ELF-1 (cell line): ENCODE measurements at places on chromosomes 3 and 15.

- DNase-seq, result peak; percentile 77
These were observed 10.9 kb downstream of the MESP1 start for GRCh38 chr15:89740137-89740536.

DNA sequence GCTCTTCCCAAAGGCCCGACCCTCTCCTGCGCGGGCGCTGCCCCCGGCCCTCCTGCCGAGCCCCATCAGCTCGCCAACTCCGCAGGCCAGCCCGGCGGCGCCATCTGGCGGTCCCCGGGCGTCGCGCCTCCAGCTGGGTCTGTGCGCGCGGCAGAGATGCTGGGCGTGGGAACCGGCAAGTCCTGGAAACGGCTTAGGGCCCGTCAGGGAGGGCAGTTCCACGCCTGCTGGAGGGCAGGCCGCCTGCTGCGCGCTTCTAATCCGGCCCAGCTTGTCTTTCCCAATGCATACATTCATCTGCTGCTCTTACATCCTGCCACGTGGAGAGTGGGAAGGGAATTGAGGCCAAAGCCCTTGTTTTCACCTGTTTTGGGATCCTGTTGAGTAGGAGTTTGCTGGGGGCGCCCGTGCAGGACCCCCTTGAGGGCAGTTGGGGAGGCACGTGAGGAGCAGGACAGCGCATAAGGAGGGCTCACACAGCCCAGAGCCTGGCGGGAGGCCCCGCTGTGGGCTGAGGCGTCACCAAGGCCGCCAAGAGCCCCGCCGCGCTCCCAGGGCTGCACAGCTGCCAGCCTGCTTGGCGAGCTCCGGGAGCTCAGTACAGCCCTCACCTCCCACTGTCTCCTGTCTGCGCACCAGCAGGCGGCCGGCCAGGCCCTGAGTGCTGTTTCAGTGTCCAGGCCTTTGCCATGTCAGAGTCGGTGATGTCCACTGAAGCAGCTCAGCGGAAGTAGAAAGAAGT, 165.6 kb downstream of the NSMCE3 start:
- peak; percentile 94 for DNase-seq

GRCh38 chr3:135491491-135492205, 473.9 kb upstream of the PPP2R3A start:
- no peak for DNase-seq

DNA sequence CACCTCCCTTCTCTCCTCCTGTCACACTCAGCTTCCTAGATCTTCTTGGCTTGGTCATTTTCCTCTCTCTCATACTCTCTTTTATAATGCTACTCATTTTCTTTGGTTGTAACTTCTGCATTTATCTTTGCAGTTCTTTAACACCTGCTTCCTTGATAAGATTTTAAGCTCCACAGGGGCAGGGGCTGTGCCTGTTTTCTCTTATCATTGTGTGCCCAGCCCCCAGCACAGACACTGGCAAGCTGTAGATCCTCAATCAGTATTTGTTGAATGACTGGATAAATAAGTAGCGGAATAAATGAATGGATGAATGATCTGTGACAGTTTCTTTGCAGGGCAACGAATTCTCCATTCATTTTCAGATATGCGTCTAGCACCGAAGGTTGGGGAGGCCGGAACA, 64.3 kb upstream of the MEX3B start:
- DNase-seq, result no peak

- peak; percentile 96 for DNase-seq
These were observed at the start of gene MFAP1 for GRCh38 chr15:43824302-43825246. TSS of gene MFAP1 (minus strand) at chr15:43824690. CDS start at chr15:43824569, 121 bp downstream.

DNA sequence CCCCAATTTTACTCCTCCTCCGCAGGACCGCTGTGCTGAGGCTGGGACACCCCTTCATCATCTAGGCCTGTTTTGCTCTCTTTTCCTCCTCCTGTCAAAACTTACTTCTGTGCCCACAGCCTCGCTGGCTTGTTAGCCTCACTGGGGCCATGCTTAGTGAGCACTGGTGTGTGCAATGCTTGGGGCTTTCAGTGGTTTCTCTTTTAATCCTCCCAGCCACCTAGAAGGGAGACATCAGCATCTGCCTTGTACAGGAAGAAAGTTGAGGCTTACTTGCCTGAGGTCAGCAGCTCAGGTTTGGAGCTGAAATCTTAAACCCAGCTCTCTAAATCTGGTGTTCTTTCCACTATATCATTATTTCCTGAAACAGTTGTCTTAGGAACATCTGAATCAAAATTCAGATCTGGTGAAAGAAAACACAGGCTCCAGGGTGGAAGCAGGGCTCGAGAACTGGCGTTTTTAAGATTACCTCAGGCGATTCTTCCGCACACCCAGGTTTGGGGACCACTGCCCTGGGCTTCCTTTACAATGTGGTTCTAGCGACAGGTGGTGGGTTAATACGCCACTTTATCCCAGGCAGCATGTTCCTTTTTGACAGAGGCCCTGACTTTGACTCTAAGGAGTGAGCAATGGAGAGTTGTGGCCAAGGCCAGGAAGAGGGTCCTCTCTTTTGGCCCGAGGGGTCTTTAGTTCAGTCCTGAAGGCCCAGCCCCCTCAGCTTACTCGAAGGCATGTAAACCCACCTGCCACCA, 3.8 kb downstream of the THSD4 start:
- DNase-seq, result no peak

DNA sequence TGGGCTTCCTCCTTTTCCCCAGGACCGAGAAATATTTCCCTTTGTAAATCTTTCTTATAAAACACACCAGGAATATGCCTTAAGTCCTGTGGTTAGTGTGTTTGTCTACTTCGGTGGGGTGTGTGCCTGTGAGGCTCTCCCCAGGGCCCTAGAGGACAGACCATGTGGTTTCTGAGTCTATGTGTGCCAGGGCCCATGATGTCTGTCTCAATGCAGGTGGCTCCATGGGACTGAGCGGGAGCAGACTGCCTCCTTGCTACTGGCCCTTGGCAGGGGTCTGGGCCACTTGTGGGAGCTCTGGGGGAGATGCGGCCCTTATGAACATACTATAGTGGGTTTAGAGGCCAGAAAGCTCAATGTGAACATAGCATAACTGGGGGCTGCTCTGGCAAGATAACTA, 37.6 kb downstream of the SCN5A start:
- DNase-seq, result no peak

DNA sequence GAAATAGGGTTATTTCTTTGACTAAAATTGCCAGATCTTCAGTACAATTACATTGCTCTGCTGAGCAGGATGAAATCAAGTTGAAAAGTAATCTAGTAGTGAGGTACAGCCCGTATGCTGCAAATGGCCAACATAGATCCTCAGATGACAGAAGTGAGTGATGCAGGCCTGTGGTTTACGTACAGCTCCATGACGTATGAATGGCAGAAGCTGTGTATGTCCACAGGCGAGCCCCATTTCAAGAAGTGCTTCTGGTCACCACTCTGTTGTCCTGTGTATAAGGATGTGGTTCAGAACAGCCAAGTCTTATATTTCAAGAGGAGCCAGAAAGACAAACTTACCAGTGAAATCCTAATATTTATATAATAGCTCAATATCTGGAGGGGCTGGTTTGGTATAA, 9.2 kb downstream of the CD86 start:
- DNase-seq, result no peak

DNA sequence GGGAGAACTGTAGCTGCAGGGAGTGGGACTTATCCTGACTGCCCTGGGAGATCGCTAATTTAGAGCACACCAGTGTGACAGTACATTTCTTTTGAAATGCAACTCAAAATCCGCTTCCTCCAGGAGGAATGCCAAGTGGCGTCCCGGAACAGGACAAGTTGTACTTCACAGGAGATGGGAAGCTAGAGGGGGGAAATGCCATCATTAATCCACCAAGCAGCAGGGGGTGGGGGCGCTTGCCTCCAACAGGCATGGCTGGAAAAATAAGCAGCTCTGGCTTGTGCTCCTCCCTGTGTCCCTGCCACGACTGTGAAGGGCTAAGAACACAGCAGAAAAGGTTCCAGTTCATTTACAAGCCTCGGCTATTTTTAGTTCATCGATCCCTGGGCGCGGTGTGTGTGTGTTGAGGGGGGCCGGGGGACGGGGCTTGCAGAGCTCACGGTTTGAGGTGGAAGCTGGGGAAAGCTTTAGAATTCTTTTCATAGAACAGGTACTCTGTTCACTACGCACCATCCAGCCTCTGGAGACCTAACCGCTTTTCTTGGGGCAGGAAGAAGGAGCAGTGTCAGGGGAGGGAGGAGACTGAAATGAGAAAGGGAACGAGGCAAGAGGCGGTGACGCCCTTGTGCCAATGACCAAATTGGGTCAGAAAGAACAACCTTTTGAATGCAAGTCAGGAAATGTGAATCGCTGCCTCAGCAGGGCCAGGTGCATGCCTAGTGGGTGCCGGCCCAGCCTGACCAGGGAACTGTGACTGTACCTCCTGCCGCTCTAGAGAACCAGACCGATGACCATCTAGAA, 51.8 kb upstream of the DGKG start:
- DNase-seq, result peak; percentile 40

DNA sequence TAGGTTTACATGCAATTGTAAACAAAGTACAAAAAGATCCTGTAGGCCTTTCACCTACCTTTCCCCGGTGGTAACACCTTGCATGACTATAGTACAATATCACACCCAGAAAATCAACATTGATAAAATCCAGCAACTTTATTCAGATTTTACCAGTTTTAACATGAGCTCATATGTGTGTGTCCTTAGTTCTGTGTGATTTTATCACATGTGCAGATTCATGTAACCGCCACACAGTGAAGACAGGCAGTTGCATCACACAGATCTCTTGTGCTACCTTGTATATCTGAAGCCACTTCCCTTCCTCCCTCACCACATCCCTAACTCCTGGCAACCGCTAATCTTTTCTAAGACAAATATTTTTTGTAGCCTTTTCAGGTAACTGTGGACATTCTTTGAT, 183.5 kb upstream of the C2CD4B start:
- DNase-seq, result no peak

DNA sequence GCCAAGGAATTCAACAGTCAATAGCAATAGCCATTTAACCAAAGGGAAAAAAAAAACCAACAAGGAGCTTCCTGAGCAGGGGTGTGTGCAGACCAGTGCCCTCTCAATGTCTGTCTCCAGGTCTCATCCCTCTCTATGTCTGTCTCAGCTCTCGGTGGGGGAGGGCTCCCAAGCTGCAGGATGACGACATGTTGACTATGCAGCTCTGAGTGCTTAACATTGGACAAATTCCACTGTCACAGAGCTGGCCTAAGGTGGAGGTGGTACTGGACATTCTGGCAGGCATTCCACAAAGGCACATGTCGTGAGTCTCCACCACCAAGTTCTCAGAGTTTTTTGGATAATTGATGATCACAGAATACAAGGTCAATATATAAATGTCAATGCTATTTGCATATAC, 2.0 kb upstream of the CAPN7 start:
- DNase-seq, result peak; percentile 52

DNA sequence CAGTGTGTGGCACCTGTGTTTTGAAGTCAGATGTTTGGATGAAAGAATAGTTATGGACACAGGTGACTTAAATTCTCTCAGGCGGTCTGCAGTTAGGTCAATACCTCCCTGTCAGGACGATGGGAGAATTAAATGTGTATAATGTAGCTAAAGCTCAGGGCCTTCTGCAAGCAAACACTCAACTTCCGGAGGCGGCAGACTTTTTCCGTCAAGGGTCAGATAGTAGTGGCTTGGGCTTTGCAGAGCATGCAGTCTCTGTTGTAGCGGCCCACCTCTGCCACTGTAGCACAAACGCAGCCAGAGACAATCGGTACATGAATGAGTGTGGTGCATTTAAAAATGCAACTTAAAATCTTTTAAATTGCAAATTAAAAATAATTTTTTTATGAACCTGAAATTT, 47.4 kb downstream of the CMTM8 start:
- DNase-seq, result no peak

- no peak for DNase-seq
These were observed 90.6 kb downstream of the CD200R1L start for GRCh38 chr3:112755845-112756613.

DNA sequence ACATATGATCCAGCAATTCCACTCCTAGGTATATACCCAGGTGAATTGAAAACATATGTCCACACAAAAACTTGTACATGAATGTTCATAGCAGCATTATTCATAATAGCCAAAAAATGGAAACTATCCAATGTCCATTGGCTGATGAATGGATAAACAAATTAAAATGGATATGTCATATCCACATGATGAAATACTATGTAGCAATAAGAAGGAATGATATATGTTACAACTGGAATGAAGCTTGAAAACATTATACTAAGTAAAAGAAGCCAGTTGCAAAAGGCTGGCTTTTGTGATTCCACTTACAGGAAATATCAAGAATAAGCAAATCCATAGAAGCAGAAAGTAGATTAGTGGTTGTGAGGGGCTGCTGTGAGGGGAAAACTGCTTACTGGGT, 33.7 kb downstream of the BNC1 start:
- no peak for DNase-seq

DNA sequence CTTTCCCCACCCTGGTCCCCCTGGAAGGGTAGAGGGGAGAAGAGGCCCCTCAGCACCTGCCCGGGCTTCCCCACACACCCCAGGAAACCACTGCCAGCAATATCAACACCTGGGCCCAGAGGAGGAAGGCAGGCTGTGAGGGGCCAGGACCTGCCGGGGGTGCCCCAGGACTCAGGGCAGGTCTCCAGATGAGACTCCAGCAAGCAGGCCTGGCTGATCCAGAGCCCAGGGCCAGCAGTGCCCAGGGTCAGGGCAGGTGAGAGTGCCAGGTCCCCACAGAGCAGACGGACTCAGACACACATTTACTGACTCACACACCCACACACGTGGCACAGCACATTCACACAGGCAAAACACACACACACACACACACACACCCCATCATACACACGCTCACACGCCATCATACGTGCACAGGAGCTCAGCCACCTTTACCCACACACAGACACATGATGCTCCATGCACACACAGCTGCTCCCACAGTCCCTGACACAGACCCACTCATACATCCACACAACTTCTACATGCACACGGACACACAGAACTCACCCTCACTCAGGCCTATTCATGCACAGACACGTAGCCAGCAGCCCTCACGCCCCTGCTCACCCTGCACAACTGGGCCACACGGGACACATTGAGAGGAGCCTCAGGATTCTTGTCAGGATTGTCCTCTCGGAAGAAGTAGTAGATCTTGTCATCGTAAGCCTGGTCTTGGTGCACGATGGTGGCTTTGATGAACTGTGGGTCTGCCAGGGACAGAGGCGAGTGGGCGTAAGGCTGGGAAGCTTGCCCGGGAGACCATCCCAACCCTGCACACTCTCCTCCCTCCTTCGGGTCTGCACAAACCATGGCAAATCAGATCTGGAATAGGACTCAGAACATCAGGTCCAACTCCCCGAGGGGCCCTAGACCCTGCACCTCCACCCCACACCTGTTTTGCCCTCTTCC, 17.5 kb downstream of the SEMA7A start:
- DNase-seq, result no peak

GRCh38 chr3:41018855-41019254, 180.4 kb upstream of the CTNNB1 start:
- DNase-seq, result no peak

- no peak for DNase-seq
These were observed 12.4 kb downstream of the C3orf20 start for GRCh38 chr3:14687360-14687759.
